Right renal cortex interstitium (tissue), 3 donors: ENCODE measurements at places on chromosomes 7 and 10.

GRCh38 chr10:118003126-118003525, 43.6 kb downstream of the RAB11FIP2 start:
- DNase-seq = no peak

GRCh38 chr10:107619139-107619538, 454.6 kb upstream of the SORCS1 start:
- DNase-seq = no peak

DNA sequence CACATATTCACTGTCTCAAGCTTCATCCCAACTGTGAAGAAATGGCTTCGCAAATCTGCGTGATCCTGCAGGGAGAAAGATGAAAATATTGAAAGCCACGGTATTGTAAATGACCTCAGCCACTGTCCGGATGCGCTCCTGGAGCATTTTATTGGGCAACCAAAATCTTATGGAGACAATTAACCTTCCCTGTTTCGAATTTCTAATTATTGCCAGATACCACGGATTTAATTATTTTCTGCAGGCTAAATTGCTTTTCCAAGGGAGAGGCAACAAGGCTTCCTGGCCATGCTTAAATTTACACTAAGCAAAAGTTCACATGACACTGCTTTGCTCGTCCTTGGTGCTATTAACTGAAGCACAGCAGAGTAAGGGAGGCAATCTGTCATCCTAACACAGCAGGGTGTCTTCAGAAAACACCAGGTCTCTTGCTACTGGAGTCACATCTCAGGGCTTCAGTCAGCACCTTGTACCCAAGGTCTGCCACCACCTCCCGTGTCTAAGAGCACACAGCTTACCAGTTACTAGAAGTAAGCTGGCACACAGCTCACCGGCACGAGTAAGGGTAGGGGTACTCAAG, 162.2 kb downstream of the SFMBT2 start:
- DNase-seq = no peak

DNA sequence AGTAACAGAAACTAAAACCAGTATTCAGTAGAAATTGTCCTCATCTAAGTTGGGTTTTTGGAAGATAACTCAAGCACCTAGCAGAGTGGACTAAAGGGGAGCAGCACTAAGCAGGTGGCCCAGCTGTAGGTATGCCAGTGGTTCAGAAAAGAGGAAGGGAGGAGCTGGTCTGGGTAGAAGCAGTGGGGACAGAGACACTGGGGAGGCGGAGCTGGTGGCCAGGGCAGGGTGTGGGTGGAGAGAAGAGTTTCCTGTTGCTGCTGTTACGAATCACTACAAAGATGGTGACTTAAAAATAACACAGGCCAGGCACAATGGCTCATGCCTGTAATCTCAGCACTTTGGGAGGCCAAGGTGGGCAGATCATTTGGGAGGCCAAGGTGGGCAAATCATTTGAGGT, 136.2 kb downstream of the WDR11 start:
- no peak for DNase-seq

GRCh38 chr7:25456467-25457171, 228.3 kb upstream of the NPVF start:
- DNase-seq = no peak

DNA sequence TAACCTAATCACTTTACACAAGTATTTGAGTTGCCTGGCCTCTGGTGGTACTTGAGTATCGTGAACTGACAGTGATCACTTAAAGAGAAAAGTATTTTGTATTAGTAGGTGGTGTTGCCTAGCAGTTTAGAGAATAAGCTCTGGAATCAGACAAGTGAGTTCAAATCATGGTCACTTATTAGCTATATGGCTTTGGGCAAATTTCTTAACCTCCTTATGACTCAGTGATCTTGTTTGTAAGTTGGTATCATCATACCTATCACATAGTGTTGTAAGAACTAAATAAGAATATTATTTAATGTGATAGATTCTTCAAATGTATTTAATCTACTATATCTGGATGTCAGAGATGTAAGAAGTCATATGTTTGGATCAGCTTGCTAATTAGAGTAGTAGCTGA, 163.8 kb downstream of the RNF133 start:
- DNase-seq = no peak

DNA sequence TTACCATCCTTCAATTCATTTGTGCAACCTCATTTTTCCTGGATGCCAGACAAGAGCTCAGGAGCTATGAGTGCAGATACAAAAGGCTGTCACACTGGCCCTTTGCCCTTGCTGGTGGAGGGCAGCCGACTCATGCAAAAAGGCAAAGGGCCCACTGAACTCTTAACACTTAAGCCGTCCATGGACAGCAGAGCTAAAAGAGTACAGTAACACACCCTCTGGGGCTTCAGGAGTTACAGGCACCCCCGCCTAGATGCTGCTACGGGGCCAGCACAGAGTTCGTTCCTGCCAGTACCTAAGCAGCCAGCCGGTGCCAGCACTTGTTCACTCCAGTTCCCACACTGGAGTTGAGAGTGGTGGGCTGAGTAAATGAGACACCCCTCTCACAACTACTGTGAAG, 69.9 kb upstream of the MRLN start:
- no peak for DNase-seq

DNA sequence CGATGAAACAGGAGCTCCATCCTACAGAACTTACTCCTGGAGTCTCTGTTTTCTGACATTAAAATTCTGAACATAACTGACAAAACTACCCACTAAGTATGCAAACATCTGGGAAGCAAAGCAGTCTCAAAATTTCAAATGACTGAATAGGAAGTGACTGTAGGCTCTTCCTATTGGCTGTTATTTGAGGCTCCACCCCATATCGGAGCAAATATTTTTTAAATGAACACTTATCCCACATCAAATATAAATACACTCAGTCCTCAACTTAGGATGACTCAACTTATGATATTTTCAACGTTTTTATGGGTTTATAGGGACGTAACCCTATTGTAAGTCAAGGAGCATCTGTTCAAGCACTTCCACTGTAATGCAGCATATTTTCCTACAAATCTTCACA, 8.8 kb downstream of the HSPA12A start:
- no peak for DNase-seq
